Activated T-helper 1 cell treated with anti-CD3 and anti-CD28 coated beads, Interleukin-12 subunit alpha, Interleukin-12 subunit beta, Interleukin-2, Interleukin-4 antibody, amounts not matched to agents 30 ng/mL and 10 ng/mL and 1 ng/mL, durations not matched to agents 14 hours and 24 hours and 36 hours (primary cell): ENCODE measurements at places on chromosomes 2 and 18.

DNA sequence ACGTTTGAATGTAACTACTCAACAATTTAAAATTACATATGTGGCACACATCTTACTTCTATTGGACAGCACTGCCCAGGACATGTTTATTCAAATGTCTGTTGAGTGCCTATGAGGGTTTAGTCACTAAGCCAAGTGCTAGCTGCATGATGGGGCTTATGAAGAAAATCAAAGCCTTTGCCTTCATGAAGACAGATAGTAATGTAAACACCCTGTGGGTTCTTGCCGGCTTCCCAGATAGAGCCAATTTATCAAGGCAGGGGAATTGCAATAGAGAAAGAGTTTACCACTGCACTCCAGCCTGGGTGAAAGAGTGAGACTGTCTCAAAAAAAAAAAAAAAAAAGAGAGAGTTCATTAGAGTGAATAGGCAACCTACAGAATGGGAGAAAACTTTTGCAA, 43.7 kb upstream of the NEB start:
- peaks cover 21% of the 10 kb centered on the region for H3K36me3 ChIP-seq
- DNase-seq: no peak
- no peaks in the 10 kb centered on the region for H3K4me1 ChIP-seq
- no peak overlapping the region for H3K27ac ChIP-seq
- no peaks in the 10 kb centered on the region for H3K27me3 ChIP-seq

DNA sequence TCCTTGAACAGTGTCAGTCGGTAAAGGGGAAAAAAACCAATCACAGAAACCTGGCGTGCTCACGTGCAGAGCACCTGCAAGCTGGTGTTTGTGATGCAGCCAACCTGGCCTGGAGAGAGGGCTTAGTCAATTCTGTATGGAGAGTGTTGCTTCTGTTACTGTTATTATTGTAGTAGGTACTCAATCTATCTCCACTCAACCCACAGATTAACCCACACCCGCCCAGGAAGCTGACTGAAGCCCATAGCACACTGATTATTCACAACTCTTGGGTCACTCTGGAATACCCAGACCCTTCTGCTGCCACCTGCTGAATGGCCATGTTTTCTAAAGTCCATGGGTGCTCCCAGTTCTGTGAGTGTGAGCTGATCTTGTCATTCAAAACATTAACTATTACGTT, 53.9 kb downstream of the TNFRSF11A start:
- H3K27me3 ChIP-seq: no peaks in the 10 kb centered on the region
- H3K4me3 ChIP-seq: no peak overlapping the region
- peaks cover 43% of the 10 kb centered on the region for H3K36me3 ChIP-seq
- H3K4me1 ChIP-seq: peaks cover 55% of the 10 kb centered on the region

- H3K27ac ChIP-seq: no peak overlapping the region
- H3K4me1 ChIP-seq: peaks cover 19% of the 10 kb centered on the region
- peaks cover 6% of the 10 kb centered on the region for H3K27me3 ChIP-seq
- H3K4me3 ChIP-seq: no peak overlapping the region
- H3K36me3 ChIP-seq: peaks cover 9% of the 10 kb centered on the region
These were observed 4.1 kb upstream of the ZCCHC2 start for GRCh38 chr18:62518460-62519375.

DNA sequence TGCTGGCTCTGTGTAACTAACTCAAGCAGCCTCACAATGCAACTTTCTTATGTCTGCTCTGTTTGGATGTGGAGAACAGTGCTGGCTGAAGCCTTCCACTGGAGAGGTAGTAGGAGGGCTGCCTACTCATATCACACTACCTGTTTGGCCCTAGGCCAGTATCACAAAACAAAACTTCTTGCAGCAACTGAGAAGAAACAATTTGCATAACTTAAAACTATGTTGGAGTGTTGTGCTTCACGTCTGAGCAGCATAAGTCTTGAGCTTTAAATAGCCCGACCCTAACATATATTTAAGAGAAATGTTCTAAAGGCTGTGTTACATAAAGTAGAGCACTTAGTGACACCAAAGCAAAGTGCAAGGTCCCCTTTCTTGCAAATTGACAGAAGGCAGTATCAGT, 204.9 kb upstream of the ACVR2A start:
- no peaks in the 10 kb centered on the region for H3K36me3 ChIP-seq
- H3K4me1 ChIP-seq: peaks cover 21% of the 10 kb centered on the region
- no peak overlapping the region for H3K27ac ChIP-seq
- no peak for DNase-seq
- no peak overlapping the region for H3K4me3 ChIP-seq

DNA sequence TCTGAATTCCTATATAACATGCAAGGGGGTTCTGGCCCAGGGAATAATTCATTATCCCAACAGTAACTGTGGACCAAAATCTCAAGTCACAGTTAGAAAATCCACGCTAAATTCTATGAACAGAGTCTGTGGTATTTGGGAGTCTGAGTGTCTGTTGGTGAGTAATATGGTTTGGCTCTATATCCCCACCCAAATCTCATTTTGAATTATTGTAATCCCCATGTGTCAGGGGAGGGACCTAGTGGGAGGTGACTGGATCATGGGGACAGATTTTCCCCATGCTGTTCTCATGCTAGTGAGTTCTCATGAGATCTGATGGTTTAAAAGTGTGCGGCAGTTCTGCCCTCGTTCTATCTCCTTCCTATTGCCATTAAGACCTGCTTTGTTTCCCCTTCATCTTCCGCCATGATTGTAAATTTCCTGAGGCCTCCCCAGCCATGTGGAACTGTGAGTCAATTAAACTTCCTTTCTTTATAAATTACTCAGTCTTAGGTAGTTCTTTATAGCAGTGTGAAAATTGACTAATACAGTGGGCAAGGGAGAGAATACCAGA, 68.3 kb downstream of the NBAS start:
- DNase-seq: no peak
- H3K27me3 ChIP-seq: no peaks in the 10 kb centered on the region
- peaks cover 7% of the 10 kb centered on the region for H3K36me3 ChIP-seq
- no peak overlapping the region for H3K27ac ChIP-seq
